ENCODE measurements at places on chromosomes 2 and 18.

- no peak for DNase-seq
Measured at GRCh38 chr2:100105678-100106054, 36.7 kb downstream of the AFF3 start.

GRCh38 chr2:209845666-209846065 is 74.0 kb downstream of the UNC80 start:
- no peak for DNase-seq

DNA sequence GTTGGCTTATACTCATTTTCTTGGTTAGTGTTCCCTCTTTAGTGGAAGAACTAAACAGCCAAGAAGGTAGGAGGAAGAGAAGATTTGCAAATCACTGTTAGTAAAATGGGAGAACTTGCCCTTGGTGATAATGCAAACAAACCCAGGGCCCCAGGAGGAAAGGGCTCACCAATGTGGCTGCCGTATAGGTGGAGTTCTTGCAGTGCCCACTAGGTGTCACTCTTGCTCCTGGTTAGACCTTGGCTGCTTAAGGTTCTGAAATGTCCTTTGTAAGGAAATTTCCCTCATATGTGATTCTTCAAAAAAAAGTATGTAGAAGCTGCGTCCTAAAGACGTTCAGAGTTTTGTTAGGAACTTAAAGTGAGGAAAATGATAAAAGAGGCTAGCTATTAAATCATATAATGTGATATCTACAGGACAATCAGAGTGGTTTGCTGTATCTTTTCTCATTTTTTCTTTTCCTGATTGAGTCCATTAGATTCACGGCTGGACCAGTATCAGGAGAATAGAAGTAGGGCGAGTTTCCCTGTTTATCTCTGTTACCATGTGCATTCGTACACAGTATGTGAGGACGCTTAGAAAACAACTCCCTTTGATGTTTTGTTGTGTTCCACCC is 48.6 kb downstream of the RPIA start:
- DNase-seq = peak; percentile 76

- DNase-seq = no peak
Measured at GRCh38 chr18:54205959-54206358, 18.5 kb downstream of the MBD2 start.

GRCh38 chr18:77076111-77076510 is 56.5 kb downstream of the MBP start:
- no peak for DNase-seq
